ENCODE measurements at places on chromosomes 3 and 15.

DNA sequence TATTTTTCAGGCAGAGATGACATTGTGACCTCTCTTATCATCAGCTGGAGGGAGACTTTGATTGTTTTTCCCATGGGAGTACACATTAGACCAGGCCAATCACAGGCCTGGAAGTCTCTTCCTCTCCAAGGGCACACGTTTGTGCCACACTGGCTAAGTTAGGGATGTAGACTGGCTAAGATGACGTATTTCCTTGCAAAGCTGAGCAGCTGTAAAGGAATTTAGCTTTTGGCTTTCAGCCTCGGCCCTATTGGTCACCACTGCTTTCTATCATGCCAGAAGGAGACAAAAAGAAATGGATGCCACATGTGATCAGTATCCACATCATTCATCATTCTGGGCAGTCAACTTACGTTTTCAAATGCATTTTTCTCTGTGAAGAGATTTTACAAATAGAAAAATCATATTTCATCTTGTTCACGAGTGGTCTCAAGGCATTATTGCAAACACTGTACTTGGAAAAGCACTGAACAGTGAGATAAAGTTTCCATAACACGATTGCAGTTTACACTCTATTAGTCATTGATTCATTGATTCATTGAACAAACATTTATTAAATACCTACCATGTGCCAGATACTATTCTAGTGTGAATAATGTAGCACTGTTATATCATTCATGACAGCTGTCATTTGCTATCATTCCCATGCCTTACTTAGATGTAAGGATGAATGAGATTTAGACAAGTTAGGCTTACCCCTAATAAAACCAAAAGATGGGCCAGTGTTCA, 27.0 kb upstream of the RNF7 start:
- no peak for DNase-seq

DNA sequence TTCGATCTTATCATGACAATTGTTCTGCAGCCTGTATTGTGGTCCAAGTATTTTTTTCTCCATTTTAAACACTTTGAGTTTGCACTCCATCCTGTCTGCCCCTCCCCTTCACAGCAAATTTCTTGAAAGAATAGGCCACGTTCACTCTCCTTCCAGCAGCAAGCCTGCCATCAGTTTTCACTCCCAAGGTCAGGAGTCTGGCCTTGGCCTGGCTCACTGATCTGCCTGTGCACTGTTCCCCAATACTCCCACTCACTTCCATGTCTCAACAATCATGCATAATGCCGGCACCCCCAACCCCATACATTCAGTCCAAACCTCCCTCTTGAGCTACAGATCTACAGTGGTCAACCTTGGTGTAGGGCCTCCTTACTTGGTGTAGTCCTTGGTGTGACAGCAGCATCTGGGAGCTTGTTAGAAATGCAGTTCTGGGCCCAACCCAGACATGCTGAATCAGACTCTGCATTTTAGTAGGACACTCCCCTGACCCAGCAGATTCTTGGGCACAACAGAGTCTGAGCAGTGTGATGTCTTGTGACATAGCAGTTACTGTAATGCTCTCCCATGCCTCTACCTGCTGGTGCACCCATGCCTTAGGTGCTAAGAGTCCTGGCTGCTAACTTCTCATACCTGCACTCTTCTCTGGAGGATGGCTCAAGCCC, 58.3 kb upstream of the XCR1 start:
- DNase-seq = no peak

- DNase-seq = no peak
These were observed 928.7 kb downstream of the DIPK2A start for GRCh38 chr3:144900366-144900765.

GRCh38 chr3:107985496-107985895, 105.3 kb downstream of the CD47 start:
- DNase-seq = no peak

DNA sequence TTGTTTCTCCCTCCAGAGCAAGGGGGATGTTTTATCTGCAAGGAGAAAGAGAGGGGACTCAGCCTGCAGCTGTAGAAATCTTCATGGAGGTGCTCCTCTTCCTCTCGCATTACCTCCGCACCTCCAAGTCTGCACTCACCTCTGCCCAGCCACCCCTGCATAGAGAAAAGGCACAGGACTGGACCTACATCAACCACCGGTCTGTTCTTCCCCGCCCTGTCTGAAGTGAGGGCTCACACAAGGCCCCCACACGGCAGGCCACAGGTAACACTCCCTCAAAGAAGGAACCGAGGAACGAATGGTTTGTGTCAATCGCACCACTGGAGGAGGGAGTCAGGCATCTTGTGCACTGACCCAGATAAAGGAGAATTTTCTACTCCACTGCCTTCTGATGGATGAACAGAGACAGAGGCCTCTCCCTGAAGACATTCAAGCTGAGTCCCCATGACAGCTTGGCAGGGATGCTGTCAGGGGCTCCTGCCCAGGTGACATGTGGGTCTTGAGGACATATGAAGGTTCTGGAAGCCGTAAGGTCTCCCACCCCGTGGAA, 260.3 kb downstream of the XXYLT1 start:
- no peak for DNase-seq

DNA sequence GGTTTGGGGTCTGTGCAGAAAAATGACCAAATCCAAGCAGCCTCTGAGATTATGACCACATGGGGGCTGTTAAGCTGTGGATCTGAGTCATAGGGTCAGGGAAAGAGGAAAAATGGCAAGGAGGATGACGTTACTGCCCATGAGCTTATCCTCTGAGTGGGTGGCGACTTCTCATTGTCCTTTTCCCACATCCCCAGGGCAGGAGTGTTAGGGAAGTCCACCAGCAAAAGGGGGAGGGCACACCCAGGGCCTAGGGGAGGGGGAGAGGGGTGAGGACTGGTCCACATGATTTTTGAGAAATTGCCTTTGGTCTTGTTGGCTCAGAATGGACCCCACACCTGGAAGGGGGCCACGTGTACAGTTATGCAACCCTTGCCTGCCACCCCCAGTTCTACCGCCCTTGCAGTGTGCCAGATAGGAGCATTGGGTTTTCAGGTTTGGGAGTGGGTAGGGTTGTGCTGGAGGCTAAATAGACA, 2.6 kb downstream of the CD276 start:
- no peak for DNase-seq

GRCh38 chr3:63384382-63384781, 106.3 kb downstream of the SYNPR start:
- no peak for DNase-seq

GRCh38 chr3:57699591-57699990, 6.7 kb upstream of the DENND6A start:
- no peak for DNase-seq

- DNase-seq = no peak
These were observed 17.0 kb downstream of the BCL2A1 start for GRCh38 chr15:79953951-79954444.

DNA sequence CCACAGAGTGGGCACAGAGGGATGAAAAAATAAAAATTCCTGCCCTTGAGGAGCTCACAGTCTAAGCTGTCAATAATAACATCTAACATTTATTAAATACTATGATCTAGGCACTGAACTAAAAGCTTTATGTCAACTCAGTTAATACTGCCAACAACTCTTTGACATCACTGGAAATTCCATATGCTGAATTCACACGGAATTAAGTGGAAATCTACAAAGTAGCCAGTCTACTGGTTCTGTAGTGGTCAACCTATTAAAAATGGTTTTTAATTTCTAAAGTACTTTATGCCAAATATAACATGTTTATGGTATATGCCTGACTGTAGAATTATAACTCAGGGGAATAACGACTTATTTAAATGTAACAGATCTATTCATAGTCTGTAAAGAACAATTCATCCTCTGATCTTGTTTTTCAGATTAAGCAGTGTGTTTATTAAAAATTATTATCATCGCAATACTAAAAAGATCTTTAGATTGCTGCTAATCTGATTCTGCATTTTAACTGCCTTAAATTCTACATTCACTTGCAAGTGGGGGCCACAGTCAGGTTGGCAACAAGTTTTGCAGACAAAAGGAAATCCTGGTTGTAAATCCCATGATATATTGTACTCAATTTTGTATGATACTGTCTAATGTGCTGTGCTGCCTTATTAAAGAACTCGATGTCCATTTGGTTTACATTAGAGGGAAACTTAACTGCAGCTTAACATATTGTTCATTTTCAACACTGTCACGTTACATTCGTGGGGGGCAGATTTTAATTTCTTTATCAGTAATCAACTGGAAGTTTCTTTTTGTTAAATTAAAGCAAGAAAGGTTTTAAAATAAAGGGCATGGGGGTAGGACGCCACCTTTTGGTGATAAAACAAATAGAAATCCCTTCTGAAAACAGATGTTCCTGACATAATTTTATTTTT, 2.6 kb upstream of the FOXP1 start:
- DNase-seq = no peak

DNA sequence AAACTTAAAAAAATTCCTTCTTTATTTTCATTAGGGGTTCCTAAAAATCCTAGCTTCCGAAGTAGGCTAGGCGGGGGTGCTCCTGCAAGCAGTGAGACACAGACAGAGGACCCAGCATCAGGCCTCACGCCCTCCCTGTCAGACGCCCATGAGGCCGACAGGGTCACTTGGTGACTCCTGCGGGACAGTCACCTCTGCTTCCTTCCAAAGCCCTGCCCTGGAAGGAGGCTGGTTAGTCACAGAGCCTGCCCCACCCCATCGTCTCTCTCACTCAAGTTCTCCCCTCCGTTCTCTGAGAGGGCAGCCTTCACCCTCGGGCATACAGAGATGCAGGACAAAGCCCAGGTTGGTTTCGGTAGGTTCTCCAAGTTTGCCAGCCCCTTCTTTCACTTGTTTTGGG, 38.6 kb downstream of the EHD4 start:
- no peak for DNase-seq

DNA sequence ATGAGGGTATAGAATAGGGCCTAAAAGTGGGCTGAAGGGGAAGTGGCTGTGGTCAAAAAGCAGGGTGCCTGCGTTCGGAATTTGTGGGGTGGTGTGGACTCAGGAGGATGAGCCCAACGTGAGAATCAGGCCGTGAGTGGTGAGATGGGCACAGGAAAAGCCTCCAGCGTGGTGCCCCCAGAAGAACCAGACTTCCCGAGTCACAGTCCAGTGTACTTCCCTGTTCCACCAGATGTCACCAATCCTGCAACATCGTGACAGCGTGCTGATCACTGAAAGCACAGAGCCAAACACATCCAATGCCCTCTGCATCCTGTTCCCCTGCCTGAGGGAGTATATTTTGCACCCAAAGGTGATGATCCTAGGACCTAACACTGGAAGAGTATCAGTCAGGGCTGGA, 20.8 kb upstream of the ACAN start:
- DNase-seq = no peak

GRCh38 chr15:31228980-31229826, 97.4 kb upstream of the KLF13 start:
- DNase-seq = no peak

DNA sequence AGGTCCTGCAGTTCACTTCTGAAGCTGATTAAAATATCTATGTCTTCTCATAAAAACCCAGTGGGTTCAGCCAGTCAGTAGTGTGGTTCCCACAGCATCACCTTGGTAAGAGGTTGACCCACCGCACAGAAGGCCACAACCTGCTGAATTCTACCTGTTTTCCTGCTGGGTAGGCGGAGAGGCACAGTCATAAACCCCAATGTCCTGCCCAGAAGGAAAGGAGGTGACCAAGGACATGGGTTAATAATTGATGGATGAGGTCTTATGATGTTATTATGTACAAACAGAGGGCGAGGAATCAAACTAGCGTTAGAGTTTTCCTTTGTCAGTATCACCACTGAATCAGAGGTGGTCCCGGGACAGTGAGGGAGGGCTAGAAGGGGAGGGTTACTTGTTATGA, 27.8 kb downstream of the CA12 start:
- DNase-seq = no peak

GRCh38 chr15:58224068-58224467, 85.9 kb downstream of the AQP9 start:
- DNase-seq = no peak

Data from COR-L47 (cell line).